Activated naive CD4-positive, alpha-beta T cell (primary cell): ENCODE measurements at places on chromosomes 3 and 15.

DNA sequence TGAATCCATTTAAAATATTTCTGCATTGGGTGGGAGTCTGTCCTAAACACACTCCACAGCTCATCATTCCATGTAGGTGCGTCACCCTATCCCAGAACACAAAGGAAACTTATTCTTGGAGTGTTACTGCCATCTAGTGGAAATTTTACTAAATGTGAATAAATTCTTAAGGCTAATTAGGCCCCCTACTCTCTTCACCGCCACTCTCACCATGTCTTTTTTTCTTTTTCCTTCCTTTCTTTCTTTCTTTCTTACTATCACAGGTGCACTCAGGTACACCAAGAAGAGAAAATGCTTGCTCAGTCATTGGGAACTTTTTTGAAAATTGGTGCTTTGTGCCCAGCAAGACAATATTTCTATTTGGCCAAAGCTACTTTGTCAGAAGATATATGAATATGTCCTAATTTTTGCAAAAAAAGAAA is 26.4 kb upstream of the ATP8B4 start:
- DNase-seq, result no peak

- DNase-seq, result no peak
Observed at GRCh38 chr15:47756872-47757271, 39.6 kb downstream of the SEMA6D start.

DNA sequence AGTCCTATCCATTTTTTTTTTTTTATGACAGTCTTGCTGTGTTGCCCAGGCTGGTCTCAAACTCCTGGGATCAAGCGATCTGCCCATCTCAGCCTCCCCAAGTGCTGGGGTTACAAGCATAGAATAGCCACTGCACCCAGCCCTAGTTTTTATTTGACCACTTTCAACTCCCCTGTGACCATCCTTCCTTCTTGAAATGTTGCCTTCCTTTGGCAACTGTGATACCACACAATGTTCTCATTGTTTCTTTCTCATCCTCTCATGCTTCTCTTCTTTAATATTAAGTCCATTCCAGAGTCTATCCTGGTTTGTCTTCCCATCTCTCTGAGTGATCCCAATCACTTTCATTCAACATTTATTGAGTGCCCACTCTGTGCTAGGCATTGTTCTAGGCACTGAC is 7.9 kb upstream of the GPD1L start:
- DNase-seq, result no peak

- DNase-seq, result no peak
Observed at GRCh38 chr3:94904156-94904674, 841.4 kb downstream of the NSUN3 start.

DNA sequence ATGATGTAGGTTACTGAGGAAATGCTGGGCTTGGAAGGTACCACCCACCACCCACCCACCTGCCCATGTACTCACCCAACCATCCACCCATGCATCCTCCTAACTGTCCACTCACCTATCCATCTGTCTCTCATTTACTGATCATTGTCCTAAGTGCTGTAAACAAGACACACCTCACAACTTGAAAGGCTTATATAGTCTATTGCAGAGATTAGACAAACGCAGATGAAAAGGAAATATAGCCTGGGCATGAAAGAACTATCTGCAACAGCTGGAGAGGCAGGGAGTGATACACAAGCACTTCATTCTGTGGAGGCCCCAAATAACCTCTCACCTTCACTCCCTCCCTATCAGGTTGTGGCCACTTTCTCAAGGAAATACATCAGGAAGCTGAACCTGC is 54.0 kb downstream of the DAPK2 start:
- DNase-seq, result no peak

DNA sequence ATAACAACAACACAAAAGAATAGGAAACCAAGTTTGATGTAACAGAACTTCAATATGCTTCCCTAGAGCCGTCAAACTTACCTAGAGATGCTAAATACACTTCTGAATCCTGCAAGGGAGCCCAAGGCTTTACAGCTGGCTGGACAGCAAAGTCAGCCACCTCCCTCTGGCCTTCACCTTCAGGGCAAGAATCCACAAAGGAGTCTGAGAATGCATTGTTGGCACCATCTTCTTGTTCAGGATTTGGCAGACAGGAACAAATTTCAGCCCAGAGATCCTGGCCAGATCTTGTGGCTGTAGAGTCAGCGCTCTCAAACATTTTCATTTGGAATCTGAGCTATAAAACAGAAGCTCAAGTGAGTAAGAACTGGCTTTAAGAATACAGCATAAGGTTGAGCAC is 2.2 kb downstream of the CCDC32 start:
- DNase-seq, result no peak

- no peak for DNase-seq
Observed at GRCh38 chr15:100191161-100191560, 150.6 kb downstream of the ADAMTS17 start.

DNA sequence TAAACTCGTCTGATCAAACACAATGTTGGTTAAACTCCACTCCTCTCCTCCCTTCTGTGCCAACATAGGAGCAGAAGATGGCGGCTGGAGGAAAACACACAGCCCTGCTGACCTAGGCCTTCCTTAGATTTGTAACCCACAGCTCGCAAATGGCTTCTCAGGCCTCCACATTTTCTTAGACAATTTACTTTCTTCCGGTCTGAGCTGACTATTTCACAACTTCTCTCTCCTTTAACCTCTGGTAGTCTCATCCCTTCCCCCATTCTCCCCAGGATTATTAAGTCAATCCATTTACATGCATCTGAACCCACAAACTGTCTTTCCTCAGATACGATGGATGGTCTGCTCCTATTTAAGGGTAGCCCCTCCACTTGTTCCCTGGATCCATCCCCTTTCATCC is 25.7 kb upstream of the ULK4 start:
- no peak for DNase-seq

GRCh38 chr15:56964182-56964581 is 45.7 kb downstream of the TCF12 start:
- DNase-seq, result no peak

DNA sequence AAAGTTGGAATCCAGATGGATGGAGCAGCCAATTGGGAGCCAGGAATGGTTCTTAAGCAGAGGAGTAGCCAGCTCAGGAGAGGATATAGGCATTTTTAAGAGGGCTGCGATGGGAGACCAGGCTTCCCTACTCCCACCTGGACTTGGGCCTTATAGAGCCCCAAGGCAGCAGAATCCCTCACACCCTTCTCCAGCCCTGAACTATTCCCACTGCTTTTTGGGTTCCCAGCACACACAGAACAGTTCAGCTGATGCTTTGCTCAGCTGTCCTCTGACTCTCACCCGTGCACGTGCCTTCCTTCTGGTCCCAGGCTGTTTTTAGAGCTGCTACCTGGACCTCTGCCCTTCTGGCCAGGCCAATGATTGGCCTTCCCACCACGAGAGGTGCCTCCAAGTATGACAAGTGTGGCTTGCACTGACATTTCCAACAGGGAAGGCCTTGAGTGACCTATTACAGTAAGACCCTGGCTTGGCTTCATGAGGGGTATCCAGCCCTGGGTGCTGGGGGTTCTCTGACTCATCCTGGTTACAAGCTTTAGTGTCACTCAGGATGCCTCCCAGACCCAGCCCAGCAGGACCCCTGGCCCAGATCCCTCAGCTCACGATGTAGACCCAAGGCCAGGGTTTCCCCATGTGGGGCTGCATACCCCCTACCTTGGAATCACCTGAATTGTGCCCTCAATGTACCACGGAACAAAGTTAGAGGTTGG is 25.2 kb downstream of the NOX5 start:
- no peak for DNase-seq

- no peak for DNase-seq
Observed at GRCh38 chr3:55077726-55078125, 149.9 kb upstream of the LRTM1 start.

DNA sequence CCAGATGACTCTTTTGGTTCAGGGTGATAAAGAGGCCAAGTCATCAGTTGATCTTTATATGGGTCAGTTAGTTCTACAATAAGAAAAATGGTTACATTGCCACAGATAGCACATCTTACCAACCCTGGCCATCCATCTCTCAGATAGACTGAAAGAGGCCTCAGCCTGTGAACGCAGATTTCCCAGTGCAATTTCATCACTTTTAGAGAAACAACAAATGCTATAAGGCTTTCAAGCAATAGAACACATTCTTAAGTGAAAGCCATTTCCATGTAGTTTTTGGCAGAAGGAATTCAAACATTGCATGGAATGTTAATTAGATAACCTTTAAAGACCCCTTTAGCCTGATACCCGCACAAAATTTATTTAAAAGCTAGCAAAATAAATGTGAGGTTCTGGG is 200.6 kb upstream of the ZBTB20 start:
- DNase-seq, result no peak

GRCh38 chr3:55042591-55042990 is 114.7 kb upstream of the LRTM1 start:
- DNase-seq, result no peak

- DNase-seq, result no peak
Observed at GRCh38 chr3:112984485-112984884, 6.3 kb upstream of the GTPBP8 start.
